ENCODE measurements at places on chromosomes 16 and 17.

- peak; percentile 69 for DNase-seq
These were observed 1.2 kb downstream of the NGFR start for GRCh38 chr17:49496183-49496866.

DNA sequence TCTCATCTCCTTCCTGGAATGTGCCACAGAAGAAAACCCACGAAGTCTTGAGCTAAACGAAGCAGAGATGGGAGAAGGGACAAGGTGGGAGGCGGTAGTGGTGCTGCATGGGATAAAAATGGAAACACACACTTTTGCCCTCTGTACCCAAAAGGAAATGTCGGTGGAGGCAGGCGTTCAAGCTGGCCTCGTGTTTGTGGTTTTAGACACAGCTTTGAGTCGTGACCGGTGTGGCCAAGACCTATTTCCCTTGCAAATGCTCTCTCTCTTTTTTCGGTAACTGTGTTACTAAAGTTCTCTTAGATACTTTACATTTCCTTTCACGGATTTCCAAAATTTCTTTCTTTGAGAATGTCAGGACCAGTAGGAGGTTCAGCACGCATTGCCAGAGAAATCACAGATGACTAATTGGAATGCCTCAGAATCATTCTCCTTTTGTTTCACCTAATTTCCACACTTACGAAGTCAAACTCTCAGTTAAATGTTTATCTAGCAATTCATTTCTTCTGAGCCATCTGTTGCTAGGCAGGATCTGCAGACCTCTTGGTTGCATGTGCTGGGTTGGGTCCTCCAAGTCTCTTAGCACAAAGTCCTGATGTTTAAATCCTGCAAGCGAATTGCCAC lies 412.3 kb downstream of the MAF start:
- DNase-seq = no peak

GRCh38 chr17:83004791-83005380 lies 74.5 kb upstream of the METRNL start:
- no peak for DNase-seq

DNA sequence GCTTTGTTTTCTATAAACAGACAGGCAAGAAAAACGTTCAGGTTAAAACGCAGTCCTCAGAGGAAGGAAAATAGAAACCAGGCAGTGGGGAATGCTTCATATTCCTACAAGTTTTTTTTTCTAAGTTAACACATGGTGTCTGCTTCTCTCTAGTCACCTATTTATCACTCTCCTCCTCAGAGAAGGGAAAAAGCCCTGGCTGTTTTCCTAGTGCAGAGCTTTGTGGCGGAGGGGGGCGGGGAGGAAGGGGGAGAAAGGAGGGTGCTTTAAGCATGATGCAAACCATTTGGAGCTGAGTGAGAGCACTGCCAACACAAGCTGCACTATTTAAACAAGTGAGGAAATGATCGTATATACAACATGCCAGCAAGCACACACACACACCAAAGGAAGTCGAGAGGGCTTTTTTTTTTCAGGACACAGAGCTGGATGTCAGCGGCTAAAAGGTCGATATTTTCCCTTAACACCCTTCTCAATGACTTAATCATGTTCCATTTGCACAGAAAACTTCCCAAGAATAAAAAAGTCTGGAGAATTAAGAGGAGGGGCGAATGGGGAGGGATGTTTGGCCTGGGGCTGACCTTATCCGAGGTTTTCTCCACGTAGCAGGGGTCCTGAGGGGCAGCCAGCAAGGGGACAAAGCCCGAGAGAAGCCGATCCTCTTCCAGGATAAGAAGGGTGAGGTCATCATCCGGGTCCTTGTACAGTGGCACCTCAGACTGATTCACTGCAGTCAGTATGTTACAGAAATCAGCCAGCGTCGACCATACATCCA lies 117.4 kb downstream of the HIC1 start:
- DNase-seq = no peak

GRCh38 chr17:20934288-20934687 lies 108.5 kb downstream of the USP22 start:
- no peak for DNase-seq

- DNase-seq = no peak
These were observed 47.1 kb downstream of the CYTH1 start for GRCh38 chr17:78734793-78735641.

GRCh38 chr16:67942200-67942509 lies 1.8 kb downstream of the LCAT start:
- DNase-seq = no peak

DNA sequence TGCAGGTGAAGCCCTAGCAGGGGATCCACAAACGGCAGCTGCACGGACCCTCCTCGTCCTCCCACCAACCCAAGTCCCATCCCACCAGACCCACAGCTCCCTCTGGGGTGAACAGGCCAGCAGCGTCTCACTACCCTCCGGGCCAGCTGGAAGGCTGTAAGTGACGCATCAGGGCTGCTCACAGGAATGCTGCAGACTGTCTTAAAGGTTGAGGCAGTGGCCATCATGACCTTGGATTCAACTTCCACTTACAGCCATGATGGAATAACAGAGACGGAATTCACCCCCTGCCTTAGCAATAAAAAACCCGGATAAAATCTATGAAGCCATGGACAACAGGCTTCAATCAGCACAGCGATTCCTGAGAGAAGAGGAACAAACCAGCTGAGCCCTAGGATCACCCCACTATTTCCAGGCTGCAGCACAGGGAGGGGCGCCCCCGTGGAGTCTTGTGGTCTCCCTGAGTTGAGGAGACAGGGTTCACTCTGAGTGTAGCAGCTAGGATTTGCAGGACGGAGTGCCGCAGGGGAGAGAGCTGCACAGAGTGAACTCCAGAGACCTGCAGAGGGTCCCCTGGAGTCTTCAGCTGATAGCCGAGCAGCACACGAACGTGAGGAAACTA lies 10.5 kb downstream of the FAM83G start:
- DNase-seq = no peak

DNA sequence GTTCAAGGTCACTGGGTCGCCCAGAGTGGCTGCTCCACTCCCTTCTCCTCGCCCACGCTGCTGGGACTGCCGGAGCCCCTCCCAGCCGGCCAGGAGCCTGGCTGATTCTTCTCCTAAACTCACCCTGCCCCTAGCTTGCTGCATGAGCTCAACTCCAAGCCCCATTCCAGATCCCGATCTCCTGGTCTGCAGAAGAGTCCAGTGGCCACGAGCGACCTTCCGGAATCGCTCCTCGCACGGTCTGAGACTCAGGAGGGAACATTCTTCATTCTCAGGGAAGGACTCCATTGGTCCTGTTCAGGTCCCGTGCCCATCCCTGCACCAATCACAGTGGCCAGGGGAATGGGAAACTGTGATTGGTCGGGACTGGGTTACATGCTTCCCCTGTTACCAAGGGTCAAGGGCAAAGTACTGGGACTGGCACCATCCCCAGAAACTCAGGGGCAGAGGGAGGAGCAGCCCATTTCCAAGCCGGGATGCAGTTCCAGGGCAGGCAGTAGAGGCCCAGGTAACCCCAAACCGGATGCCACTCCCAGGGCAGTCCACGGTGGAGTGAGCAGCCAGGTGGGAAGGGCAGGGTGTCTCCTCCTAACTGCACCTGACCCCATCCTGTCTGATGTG lies 24.5 kb upstream of the CIBAR2 start:
- no peak for DNase-seq

GRCh38 chr17:9998060-9998459 lies 93.0 kb upstream of the RCVRN start:
- no peak for DNase-seq

GRCh38 chr17:57655553-57655952 lies 89.5 kb downstream of the CCDC182 start:
- no peak for DNase-seq

DNA sequence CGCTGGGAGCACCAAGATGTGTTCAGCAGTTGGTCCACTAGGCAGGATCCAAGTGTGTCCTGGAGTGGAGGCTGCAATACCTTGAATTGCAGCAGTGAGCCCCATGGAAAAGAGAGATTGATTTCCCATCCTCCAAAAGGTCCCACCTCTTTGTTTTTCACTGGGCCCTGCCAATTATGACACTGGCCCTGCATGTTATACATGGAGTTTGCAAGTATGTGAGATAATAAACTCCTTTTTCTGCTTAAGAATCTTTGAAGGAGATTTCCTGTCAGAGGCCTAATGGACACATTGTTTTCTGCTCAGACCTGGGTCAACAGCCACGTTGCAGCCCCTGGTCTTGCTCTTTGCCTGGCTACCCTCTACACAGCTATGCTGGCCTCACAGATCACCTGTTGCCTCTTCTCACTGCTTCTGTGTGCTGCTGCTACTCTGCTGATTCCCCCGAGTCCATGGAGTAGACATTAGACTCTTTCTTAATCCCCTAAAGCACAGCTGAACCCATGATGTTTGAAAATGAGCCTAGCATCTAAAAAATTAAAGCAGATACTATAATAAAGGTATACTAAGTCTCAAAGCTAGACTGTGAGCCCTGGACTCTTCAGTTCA lies 341.9 kb upstream of the CDH11 start:
- DNase-seq = no peak
